Hippocampal formation (tissue), 2 donors: ENCODE measurements at places on chromosomes 12 and 14.

DNA sequence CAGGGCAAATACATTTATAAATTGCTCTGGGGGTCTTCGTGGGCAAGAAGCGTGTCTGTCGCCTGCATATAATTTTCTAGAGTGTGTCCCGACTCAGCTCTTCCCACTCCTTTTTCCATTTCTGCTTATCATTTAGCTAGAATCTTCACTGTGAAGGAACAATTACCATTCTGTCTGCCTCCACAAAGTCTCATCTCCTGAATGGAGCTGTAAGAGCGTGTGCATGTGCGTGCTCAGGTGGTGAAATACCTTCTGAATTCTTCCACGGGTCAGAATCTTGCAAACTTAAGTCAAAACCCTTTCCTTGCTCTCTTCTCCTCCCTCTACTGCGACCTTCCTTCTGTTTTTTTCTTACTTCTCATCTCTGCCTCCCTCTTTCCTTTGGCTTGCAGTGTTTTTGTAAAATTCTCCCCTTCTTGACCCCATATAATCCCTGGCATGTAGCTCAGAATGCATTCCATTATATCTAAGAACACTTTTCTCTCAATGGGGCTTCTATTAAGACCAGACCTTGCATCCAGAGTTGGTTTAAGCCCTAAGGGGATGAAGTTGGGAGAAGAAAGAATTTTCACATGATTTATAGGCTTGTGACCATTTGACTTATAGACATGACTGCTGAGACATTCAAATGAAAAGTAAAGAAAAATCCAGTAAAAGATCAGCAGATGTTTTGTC, 25.0 kb upstream of the GSG1 start:
- DNase-seq: no peak

GRCh38 chr14:105475269-105476096, 862 bp downstream of the CRIP2 start:
- DNase-seq: no peak

GRCh38 chr12:121724925-121725324, 12.4 kb downstream of the TMEM120B start:
- DNase-seq: no peak

GRCh38 chr12:76402259-76402658, 54.0 kb upstream of the BBS10 start:
- no peak for DNase-seq

- no peak for DNase-seq
Observed at GRCh38 chr14:101174522-101174838, 271.0 kb upstream of the RTL1 start.

DNA sequence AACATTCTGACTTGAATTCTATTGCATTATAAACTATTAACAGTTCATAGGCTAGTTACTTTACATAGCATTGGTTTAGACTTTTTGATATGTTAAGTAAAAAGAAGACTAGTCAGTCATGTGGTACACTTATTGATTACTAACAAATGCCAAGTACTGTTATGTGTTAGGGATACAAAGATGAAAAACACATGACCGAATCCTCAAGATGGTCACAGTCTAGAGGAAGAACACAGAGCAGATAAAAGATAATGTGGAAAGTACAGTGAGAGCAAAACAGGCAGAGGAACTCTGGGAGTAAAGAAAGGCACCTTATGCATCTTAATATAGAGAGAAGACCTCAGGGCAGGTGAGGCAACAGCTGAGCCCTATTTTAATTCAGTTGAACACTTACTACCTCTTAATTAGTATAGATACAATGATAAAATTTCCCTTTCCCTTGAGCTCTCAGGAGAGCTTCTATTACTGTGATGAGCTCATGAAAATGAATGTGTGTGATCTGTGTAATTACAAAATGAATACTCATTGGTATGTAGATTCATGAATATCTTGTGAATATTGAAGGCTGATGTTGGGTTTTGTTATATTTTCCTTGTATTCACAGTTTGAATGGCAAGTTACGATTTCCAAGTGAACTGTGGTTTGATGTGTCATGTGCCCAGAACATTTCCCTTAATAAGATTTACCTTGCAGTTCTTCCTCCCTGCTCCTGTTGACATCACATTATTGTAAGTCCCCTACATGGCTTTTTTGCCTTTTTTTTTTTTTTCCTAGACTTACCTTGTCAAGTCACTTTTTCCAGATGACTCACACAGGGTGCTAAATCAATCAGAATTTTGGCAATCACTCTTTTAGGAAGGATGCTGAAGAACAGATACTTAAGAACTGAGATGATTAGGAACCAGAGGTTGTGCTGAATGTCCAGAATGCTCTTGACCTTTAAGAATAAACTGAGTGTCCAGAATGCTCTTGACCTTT, 29.5 kb upstream of the MSRB3 start:
- DNase-seq: no peak

GRCh38 chr12:127174881-127175280, 1092.1 kb upstream of the TMEM132C start:
- no peak for DNase-seq

GRCh38 chr14:62431496-62431895, 613.8 kb downstream of the KCNH5 start:
- DNase-seq: no peak

DNA sequence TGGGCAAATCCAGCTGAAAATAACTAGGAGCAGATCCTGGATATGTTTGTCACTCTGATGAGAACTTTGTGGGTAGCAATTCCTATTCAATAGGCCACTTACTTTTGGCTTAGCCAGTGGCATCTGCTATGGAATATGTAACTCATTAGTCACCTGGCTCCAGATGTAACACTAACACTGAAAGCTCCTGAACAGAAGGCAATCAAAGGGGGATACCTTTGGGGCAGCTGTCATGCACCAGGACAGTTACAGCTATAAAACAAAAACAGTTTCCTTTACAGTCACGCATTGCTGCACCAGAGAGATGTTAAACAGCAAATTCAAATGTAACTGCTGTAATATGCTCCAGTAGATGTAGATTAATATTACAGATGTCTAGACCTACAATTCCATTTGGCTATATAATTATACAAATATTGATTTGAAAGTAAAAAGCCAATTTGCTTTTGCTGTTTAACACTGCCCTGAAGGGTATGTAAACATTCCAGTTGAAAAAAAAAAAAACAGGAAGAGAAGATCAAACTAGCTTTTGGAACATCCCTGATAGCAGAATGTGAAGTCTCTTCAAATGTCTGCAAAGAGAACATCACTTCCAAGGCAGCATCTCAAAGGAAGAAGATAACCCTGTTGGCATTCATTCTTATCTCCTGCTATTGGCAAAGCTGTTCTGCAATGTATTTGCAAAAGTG, 18.4 kb downstream of the RACGAP1 start:
- no peak for DNase-seq

DNA sequence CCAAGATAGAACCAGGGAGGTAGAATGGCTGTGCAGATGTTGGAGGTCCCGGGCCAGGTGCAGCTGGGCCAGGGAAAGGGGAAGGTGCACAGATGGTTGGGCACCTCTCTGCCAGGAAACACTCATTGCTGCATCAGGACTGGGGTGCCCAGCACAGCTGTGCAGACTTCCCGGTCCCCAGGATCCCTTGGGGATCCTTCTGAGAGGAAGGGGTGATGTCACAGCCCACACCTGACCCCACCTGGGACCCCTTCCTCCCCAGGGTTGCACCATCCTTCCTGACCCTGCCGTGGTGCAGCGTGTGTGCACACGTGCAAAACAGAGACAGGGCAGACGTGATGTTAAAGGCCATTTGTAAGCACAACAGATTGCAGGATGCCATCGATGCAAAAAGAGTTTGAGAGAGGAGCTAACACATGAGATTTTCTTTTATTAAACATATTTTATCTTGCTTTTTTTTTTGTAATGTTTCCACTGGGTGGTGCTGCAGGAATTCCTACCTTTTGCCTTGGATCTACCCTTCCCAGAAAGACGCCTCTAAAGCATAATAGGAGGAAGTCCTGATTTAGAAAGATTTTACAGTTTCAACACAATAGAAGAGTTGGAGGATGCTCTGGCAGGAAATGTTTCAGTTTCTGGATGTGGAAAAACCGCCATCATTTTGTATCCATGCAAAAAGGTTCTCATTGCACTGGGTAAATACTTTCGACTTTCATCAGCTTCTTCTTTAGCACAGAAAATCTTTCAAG, 14.8 kb downstream of the ELK3 start:
- no peak for DNase-seq

- no peak for DNase-seq
Observed at GRCh38 chr12:122190842-122191668, 8.1 kb downstream of the LRRC43 start.

- DNase-seq: no peak
Observed at GRCh38 chr12:11563785-11564739, 85.4 kb upstream of the ETV6 start.

GRCh38 chr12:30909349-30910037, 17.1 kb upstream of the TSPAN11 start:
- DNase-seq: no peak

GRCh38 chr12:102871014-102871413, 46.0 kb downstream of the PAH start:
- no peak for DNase-seq

- peak; percentile 22 for DNase-seq
Observed at GRCh38 chr12:28872654-28873268, 276.3 kb upstream of the FAR2 start.

GRCh38 chr12:53955036-53955775, 503 bp downstream of the HOXC12 start:
- no peak for DNase-seq

GRCh38 chr14:31930493-31931240, 146.4 kb upstream of the ARHGAP5 start:
- no peak for DNase-seq

- peak; percentile 47 for DNase-seq
Observed at GRCh38 chr12:442235-442884, 17.4 kb upstream of the B4GALNT3 start.

- DNase-seq: no peak
Observed at GRCh38 chr14:82661258-82661657, 1127.6 kb upstream of the SEL1L start.

DNA sequence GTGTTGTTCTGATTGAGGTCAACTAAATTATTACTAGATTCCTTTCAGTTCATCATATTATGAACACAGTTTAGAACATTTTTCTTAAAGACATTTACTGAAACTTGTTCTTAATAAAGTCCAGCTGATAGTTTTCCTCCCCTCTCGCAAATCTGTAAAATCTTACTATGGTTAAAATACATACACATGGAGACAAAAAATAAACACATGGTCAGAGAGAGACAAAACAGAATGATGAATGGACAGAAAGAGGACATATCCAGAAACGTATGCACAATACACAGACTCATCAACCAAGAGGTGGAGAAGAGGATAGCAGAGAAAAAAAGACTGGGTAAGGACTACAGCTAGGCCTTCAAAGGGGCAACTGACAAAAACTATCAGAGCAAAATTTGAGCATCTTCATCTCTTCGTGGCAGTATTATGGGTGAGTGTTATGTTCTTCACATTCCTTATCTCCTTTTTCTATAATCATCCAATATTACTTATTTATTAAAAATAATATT, 38.4 kb downstream of the EEA1 start:
- no peak for DNase-seq

GRCh38 chr12:23944067-23944466, 5.4 kb downstream of the SOX5 start:
- DNase-seq: no peak

DNA sequence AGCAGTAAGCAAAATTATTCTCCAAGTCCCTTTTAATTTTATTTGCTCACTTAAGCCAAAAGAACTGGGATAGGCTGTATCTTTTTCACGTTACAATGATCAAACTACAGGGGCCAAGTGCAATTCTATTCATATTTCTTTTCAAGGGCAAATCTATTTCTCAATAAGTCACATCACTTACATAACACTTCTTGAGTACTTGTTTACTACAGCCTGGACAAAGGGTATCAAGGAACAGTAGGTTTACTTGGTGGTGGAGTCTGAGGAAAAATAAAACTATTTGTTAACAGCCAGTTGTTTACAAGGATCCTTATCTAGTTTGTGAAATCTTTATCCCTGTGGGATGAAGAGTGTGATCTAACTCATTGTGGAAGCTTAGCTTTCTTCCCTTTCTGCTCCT, 72.1 kb downstream of the PDE3A start:
- no peak for DNase-seq

DNA sequence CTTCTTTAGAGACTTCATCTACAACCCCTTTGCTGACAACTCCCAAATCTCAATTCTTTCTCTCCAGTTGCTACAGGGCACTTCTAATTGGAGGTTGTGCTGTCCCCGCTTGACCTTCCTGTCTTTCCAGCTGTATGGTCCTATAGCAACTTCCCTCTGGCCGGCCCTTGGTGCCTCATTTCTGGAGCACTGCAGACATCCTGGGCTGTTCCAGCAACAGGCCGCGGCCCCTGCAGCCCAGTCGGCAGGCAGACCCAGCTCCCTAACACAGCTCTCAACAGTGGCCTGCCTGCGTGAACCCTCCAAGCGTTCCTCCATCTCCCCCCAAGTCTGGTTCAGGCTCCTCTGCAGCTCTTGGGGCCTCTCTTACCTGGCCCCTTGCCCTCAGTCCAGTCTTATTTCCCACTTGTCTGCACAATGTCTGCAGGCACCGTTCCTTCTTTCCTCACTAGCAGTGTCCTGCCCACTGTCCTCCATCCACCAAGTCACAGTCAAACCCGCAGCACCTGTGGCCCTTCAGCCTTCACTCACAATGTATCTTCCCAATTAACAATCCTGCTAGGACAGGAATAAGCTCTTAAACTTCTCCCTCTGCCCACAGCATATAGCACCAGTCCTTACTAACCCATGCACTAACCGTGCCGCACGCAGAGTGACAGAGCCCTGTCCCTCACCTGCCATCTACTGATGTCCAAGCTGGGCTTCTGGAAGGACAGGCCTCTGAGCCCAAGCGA, 1.6 kb upstream of the EML1 start:
- no peak for DNase-seq

DNA sequence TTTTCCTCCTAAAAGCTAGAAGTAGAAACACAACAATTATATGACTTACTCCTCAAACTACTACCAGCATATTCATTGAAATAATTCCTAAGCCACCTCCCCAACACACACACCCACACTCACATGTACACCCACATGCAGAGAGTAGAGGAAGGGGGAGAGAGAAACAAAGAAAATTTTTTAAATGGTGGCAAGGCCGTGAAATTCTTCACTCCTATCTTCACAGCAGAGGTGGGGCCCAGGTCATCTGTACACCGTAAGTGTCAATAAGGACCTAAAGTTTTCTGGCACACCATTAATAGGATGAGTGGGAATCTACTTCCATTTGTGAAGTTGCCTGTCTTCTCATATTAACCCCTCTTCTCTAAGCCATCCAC, 73.9 kb upstream of the EGLN3 start:
- no peak for DNase-seq
